NCI-H187 (cell line): ENCODE measurements at places on chromosomes 12 and 14.

DNA sequence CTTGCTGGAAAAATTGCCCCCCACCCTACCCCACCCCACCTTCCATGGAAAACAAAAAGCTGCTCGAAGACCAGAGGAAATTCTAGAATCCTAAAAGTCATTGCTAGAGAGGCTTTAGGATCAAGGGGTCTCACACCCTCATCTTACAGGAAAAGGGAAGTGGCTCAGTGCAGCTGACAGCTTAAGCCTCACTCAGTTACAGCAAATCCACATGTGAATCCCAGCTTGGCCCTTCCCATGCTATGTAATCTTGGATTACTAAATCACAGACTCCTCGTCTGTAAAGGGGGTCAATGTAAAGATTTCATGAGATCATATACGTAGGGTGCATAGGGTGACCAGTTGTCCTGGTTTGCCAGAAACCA, 25.9 kb downstream of the CMKLR1 start:
- DNase-seq, result no peak

DNA sequence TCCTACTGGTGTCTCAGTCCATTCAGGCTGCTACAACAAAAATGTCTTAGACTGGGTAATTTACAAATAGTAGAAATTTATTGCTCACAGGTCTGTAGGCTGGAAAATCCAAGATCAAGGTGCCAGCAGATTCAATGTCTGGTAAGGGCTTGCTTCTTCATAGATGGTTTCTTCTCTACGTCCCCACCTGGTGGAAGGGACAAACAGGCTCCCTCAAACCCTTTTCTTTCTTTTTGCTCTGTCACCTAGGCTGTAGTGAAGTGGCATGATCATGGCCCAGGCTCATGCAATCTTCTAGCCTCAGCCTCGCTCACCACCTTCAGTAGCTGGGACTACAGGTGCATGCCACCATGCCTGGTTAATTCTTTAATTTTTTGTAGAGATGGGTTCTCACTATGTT, 106.8 kb upstream of the RPH3A start:
- DNase-seq, result no peak

DNA sequence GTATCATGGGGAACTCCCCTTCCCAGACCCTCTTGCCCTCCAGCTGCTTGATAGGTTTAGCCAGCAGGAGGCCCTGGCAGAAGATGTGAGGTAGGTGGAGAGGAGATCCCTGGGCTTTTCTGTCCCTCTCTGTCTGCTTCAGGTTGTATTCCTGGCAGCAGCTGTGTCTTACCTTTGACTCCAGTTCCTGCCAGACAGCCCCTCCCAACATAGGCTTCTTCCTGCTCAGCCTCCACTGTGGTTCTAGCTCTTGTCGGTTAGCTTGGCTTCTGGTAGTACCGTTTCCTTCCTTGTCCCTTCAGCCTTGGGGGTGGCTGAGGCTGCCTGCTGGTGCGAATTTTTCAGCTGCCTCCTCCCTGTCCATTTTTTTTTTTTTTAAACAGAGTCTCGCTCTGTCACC, 215.7 kb upstream of the CRY1 start:
- no peak for DNase-seq

DNA sequence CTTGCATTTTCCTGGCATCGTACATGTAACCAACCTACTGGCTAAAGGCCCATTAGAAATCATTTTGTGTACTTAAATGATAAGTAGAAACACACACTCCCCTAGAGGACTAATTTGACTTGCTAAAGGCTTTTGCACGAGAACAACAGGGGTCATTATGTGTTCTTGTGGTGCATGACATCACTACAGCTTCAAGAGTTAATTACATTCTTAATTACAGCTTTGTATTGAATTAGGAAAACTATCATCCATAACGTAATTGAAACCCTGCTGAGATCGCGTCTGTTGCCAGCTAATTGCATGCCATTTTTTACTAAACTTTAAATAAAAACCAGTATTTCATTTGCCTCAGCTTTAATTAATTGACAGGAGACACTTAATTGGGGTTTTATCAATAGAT, 51.4 kb downstream of the TMEM132C start:
- DNase-seq, result no peak

DNA sequence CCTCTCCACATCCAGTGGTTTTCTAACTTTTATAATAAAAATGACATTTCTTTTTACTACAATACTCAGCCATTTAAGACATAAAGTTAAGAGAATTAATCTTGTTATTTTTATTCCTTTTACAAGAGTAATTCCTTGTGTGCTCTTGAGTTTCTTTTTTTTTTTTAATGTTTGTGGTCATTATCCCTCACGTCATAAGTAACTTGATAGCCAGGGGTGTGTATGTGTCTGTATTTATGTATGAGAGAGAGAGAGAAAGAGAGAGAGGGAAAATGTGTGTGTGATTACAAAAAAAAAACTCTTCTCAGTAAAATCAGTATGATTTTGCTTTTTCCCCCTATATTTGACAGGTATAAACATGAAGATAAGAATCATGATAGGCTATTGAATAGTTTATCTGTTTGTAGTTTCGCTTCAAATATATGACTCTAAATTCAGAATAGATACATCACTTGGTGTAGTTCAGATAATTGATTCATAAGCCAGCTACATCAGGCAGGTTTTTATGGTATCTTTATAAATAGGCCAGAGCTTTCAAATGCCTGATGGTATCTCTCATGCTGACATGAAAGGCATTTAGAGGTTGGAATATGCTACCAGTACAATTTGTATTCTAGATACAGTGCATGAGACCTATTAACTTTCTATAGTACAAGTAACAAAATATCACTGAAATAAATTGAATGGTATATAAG, 34.9 kb downstream of the RERGL start:
- no peak for DNase-seq

GRCh38 chr14:59190372-59190771, 1.9 kb downstream of the DAAM1 start:
- peak; percentile 3 for DNase-seq
